ENCODE measurements at places on chromosomes 5 and 9. TPM values are rescaled to one million over a fixed set of nuclear protein-coding genes. Genes with fewer than 3 reads are reported as not detected.

Gene ASPN
- total RNA-seq: 18.4 TPM

Gene AP3B1
- total RNA-seq: 51.0 TPM

Gene PAPPA
- 6.6 TPM for total RNA-seq

Gene FAM120A
- 106 TPM for total RNA-seq

Gene TNFSF8
- 2.6 TPM for total RNA-seq

Gene SCGB3A2
- total RNA-seq: not detected

Gene BARX1
- not detected for total RNA-seq

Gene ARL10
- total RNA-seq: 12.6 TPM

Gene PCDHB13
- 9.6 TPM for total RNA-seq

Gene IL9
- not detected for total RNA-seq

Gene CYFIP2
- 14.4 TPM for total RNA-seq

Gene ADAMTS16
- total RNA-seq: 2.4 TPM

Gene NSMF
- 219 TPM for total RNA-seq

Gene SPINK6
- total RNA-seq: not detected

Gene SLC46A2
- total RNA-seq: 1.8 TPM

Gene TAF11L5
- not detected for total RNA-seq

Gene INSYN2B
- 4.2 TPM for total RNA-seq

Gene DBN1
- 112 TPM for total RNA-seq

Gene ZNF367
- total RNA-seq: 3.3 TPM

Gene SPINK1
- 0.44 TPM for total RNA-seq

Gene SAPCD2
- not detected for total RNA-seq

Gene ZDHHC12
- total RNA-seq: 34.1 TPM

Gene PLPP7
- total RNA-seq: 22.2 TPM

Gene TGFBI
- total RNA-seq: 291 TPM

Gene KIF12
- not detected for total RNA-seq

Gene JAK2
- total RNA-seq: 23.7 TPM

Gene NR4A3
- 12.7 TPM for total RNA-seq

Gene ORM2
- not detected for total RNA-seq

Gene PHYHD1
- total RNA-seq: 55.3 TPM

Gene NDUFS6
- 28.2 TPM for total RNA-seq

Gene TSSK1B
- total RNA-seq: 0.63 TPM

Gene RPS23
- total RNA-seq: 2,213 TPM

Gene CLK4
- 40.2 TPM for total RNA-seq

Gene FANCG
- 30.8 TPM for total RNA-seq

Gene C5orf46
- total RNA-seq: not detected

Gene RUSC2
- total RNA-seq: 28.8 TPM

Gene IL13
- total RNA-seq: not detected

Gene TOMM5
- 21.0 TPM for total RNA-seq

Gene PTGS1
- total RNA-seq: 6.3 TPM

Gene CDKN2B-AS1
- 1.5 TPM for total RNA-seq

Gene RFX3
- total RNA-seq: 20.8 TPM

All from tibial nerve (tissue), 4 donors.